ENCODE measurements at places on chromosomes 11 and 22. TPM values are rescaled to one million over a fixed set of nuclear protein-coding genes. Genes with fewer than 3 reads are reported as not detected.

KRTAP5-10 gene
- polyA plus RNA-seq: not detected

ILK gene
- polyA plus RNA-seq: 70.7 TPM

CACNA1I gene
- polyA plus RNA-seq: not detected

MS4A6A gene
- 11.3 TPM for polyA plus RNA-seq

GAS2L1 gene
- polyA plus RNA-seq: 0.39 TPM

OR8A1 gene
- polyA plus RNA-seq: not detected

DNA sequence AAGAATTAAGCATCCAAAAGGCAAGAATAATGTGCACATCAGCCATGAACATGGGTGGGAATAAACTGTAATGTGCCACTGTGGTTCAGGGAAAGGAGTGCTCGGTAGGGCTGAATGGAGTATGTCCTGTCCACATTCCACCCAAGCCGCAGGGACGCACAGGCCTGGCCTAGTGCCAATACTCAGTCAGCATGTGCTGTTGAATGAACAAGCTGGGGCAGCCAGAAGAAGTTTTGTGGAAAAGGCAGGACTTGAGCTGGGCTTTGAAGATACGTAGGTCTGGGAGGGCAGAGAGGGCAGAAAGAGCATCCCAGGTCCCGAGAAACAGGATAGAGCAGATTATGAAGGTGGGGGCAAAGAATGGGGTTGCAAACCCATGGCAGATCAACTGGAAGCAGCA lies 60.0 kb upstream of the PLET1 start:
- no peaks in the 10 kb centered on the region for H3K27me3 ChIP-seq
- H3K27ac ChIP-seq: no peak overlapping the region
- H3K4me1 ChIP-seq: no peaks in the 10 kb centered on the region
- no peak for DNase-seq
- no peaks in the 10 kb centered on the region for H3K36me3 ChIP-seq

GRCh38 chr22:42142771-42143461 lies 12.3 kb upstream of the CYP2D6 start:
- peaks cover 20% of the 10 kb centered on the region for H3K36me3 ChIP-seq
- no peak overlapping the region for H3K27ac ChIP-seq
- H3K4me1 ChIP-seq: no peaks in the 10 kb centered on the region

DNA sequence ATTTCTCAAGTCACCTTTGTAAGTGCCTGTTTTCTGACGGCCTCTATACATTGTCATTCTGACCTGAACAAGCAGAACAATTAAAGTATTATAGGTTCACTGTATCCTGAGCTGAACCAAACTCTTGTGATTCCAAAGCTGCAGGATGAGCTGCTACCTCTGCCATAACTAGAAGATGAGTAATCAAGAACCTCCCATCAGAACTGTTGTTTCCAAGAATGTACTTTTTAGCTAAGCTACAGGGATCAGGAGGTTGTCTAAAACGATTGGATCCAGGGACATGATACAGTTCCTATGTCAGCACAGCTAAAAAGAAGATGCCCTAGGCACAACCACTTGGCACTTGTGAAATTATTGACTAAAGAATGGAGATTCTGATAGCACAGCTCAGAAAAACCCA lies 288.4 kb upstream of the CCDC90B start:
- H3K27me3 ChIP-seq: peaks cover 13% of the 10 kb centered on the region
- H3K4me1 ChIP-seq: no peaks in the 10 kb centered on the region
- DNase-seq: no peak
- H3K36me3 ChIP-seq: no peaks in the 10 kb centered on the region
- no peak overlapping the region for H3K27ac ChIP-seq

- DNase-seq: peak; percentile 58
- H3K36me3 ChIP-seq: no peaks in the 10 kb centered on the region
- no peak overlapping the region for H3K4me3 ChIP-seq
- H3K27me3 ChIP-seq: no peaks in the 10 kb centered on the region
- no peak overlapping the region for H3K27ac ChIP-seq
- peaks cover 28% of the 10 kb centered on the region for H3K4me1 ChIP-seq
Observed at GRCh38 chr11:8209208-8209807, 40.5 kb upstream of the RIC3 start.

DNA sequence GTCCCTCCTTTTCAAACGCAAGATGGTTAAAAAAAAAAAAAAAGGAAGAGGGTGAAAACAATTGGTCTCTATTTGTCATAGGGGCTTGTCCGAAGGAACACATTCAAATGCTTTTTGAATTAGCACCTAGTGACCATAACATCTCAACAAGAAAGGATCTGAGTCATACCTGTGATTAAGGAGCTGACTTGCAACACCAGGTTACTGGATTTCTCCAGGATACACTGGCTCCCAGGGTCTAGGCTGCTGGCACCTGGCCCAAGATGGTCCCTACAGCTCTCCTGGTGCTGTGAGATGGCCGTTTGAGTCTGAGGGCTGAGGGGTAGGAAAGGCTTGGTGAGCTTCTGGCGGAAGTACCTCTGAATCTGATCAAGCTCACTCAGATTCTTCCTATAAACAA lies 28.4 kb upstream of the UCP3 start:
- no peak for DNase-seq
- no peaks in the 10 kb centered on the region for H3K27me3 ChIP-seq
- H3K27ac ChIP-seq: no peak overlapping the region
- peaks cover 4% of the 10 kb centered on the region for H3K4me1 ChIP-seq

- H3K4me3 ChIP-seq: no peak overlapping the region
- no peak overlapping the region for H3K27ac ChIP-seq
- H3K27me3 ChIP-seq: no peaks in the 10 kb centered on the region
- no peak for DNase-seq
- peaks cover 3% of the 10 kb centered on the region for H3K4me1 ChIP-seq
- H3K36me3 ChIP-seq: no peaks in the 10 kb centered on the region
Observed at GRCh38 chr11:130217133-130218031, 57.8 kb downstream of the ST14 start.

- DNase-seq: no peak
- H3K36me3 ChIP-seq: no peaks in the 10 kb centered on the region
- no peak overlapping the region for H3K27ac ChIP-seq
- H3K4me3 ChIP-seq: no peak overlapping the region
Observed at GRCh38 chr22:37105154-37105553, 4.4 kb downstream of the TMPRSS6 start.

GRCh38 chr11:44899959-44900358 lies 50.7 kb downstream of the TP53I11 start:
- DNase-seq: no peak
- H3K27ac ChIP-seq: no peak overlapping the region
- peaks cover 52% of the 10 kb centered on the region for H3K27me3 ChIP-seq
- H3K36me3 ChIP-seq: no peaks in the 10 kb centered on the region
- H3K4me1 ChIP-seq: no peaks in the 10 kb centered on the region

GRCh38 chr11:69920345-69921127 lies 101.3 kb upstream of the FGF3 start:
- peaks cover 9% of the 10 kb centered on the region for H3K4me1 ChIP-seq
- no peak overlapping the region for H3K27ac ChIP-seq
- DNase-seq: no peak
- H3K4me3 ChIP-seq: no peak overlapping the region

DNA sequence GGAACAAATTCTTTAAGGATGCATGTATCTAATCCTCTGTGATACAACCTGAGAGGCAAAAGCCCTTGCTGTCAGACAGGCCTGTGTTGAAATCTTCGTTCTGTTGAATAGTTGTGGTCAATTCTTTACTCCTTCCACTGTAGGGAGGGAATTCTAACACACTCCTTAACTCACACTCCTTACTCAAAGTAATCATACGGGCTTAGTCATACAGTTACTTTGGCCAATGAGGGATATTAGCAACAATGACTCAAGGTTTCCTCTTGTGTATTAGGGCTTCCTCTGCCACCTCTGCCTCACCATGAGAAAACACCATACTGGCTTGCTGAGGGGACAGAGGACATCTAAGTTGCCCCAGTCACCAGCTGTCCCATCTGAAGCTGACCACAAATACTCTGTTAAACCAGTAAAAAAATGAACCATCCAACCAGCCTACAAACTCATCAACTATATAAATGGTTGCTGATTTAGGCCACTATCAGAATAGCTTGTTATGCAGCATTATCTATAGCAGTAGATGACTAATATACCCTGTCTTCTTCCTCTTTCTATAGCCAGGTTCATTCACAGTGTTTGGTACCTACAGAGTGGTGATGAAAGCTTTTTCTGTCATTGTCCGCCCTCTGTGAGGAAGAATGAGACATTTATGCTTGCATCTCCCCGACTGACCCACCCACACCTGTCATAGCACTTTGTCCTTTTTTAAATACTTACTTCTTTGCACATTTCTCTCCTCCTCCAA lies 322.8 kb upstream of the SYN3 start:
- H3K27ac ChIP-seq: peak overlapping the region; percentile 58
- no peak overlapping the region for H3K4me3 ChIP-seq
- H3K27me3 ChIP-seq: no peaks in the 10 kb centered on the region
- DNase-seq: no peak
- H3K36me3 ChIP-seq: peaks cover 67% of the 10 kb centered on the region
- no peaks in the 10 kb centered on the region for H3K4me1 ChIP-seq

DNA sequence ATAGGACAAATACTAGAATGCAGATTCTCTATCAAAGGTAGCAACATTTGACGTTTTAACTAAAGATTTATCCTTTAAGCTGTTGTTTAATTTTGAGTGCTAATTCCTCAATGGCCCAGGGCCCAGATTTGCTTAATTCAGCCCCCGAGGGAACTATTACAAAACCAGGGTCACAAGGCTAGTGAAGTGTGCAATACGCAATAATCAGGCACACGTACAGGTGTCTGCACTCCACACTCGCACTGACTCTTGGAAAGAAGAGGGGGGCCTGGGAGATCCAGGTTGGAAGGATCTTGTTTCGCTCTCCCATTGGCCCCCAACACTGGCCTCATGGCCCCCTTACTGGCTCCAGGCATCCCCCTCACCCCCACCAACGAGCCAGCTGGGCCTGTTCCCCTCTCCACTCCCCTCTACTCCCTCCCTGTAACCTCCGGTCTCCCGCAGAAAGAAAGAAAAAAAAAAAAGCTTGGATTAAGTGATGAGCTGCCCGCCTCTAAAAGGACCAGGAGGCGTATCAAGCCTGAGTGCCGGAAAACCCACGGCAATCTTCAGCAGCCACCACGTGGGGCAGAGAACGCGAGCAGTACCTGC lies 2.2 kb upstream of the KIRREL3 start:
- no peaks in the 10 kb centered on the region for H3K36me3 ChIP-seq
- H3K4me3 ChIP-seq: no peak overlapping the region
- H3K27me3 ChIP-seq: peaks cover 30% of the 10 kb centered on the region
- DNase-seq: no peak
- H3K4me1 ChIP-seq: no peaks in the 10 kb centered on the region

GRCh38 chr11:9138133-9138453 lies 46.7 kb upstream of the SCUBE2 start:
- no peak for DNase-seq
- H3K27ac ChIP-seq: no peak overlapping the region
- H3K27me3 ChIP-seq: no peaks in the 10 kb centered on the region

DNA sequence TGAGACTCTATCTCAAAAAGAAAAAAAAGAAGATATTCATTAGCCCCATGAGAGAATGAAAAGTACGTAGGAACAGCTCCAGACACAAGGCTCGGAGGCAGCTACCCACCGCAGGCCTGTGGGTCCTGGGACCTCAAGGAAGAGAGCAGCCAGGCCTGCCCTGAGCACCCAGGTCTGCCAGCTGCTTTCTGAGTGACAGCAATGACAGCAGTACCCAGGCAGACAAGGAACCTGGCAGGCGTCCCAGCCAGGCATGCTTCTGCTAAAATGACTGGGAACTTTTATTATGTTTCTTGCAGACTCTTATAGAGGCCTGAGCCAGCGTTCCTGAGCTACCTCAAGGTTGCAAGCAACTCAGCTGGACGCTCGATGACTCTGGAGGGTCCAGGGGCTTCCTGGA lies 31.6 kb downstream of the CPT1A start:
- no peaks in the 10 kb centered on the region for H3K36me3 ChIP-seq
- DNase-seq: no peak
- no peak overlapping the region for H3K4me3 ChIP-seq
- H3K27me3 ChIP-seq: no peaks in the 10 kb centered on the region
- peaks cover 13% of the 10 kb centered on the region for H3K4me1 ChIP-seq

- H3K27ac ChIP-seq: no peak overlapping the region
- DNase-seq: no peak
- H3K4me1 ChIP-seq: peaks cover 18% of the 10 kb centered on the region
- no peak overlapping the region for H3K4me3 ChIP-seq
Observed at GRCh38 chr11:107824668-107825369, 33.8 kb downstream of the SLC35F2 start.

DNA sequence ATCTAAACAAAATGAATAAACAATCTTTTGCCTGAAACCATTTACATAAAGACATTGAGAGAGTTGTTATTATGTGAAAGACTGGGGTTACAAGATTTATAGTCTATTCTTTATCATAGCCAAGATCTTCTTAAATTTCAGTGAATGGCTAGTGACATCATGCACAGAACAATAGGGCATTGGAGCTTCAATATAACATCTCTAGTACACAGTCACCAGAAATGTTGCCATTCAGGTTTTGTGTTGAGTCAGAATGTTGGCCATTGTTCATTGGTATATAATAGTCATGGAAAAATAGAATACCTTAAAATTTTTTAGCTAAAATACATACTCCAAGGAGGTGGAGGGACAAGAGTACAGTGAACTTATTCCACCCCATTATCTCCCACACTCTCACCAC lies 44.3 kb downstream of the SLC5A12 start:
- no peak overlapping the region for H3K4me3 ChIP-seq
- H3K4me1 ChIP-seq: no peaks in the 10 kb centered on the region
- no peaks in the 10 kb centered on the region for H3K36me3 ChIP-seq
- no peak overlapping the region for H3K27ac ChIP-seq

DNA sequence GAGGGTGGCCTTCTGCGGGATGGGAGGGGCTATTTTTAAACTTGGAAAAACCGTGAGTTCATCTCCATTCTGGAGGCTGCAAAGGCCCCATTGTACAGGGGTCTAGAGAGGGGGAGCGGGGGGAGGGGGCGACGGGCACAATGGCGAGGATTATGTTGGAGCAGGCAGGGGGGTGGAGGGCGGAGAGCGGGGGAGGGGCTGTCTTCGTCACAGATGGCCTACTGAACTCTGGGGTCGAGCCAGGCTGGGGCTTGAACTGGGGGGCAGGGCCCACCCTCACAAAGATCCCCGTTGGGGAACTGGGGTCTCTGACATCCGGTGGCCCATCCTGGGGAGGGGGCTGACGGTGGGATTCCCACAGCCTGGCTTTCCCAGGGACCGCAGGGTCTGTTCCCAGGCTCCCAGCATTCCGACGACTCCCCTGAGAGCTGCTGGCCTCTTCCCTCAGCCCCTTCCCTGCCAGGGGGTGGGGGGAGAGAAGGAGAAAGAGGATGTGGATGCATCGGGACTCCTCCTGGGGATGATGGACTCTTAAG lies 3.4 kb upstream of the MCAM start:
- H3K4me3 ChIP-seq: no peak overlapping the region
- no peak overlapping the region for H3K27ac ChIP-seq
- peaks cover 37% of the 10 kb centered on the region for H3K27me3 ChIP-seq
- DNase-seq: no peak
- H3K4me1 ChIP-seq: peaks cover 35% of the 10 kb centered on the region

All from naive B cell (primary cell).